K562 (cell line): ENCODE measurements at places on chromosomes 12 and 14.

- DNase-seq: no peak
Observed at GRCh38 chr12:116996093-116996492, 85.3 kb downstream of the FBXW8 start.

GRCh38 chr12:106774808-106775524 is 484 bp downstream of the RIC8B start:
- DNase-seq: no peak

GRCh38 chr12:64609536-64610078 is 688 bp upstream of the RASSF3 start:
- peak; percentile 41 for DNase-seq

DNA sequence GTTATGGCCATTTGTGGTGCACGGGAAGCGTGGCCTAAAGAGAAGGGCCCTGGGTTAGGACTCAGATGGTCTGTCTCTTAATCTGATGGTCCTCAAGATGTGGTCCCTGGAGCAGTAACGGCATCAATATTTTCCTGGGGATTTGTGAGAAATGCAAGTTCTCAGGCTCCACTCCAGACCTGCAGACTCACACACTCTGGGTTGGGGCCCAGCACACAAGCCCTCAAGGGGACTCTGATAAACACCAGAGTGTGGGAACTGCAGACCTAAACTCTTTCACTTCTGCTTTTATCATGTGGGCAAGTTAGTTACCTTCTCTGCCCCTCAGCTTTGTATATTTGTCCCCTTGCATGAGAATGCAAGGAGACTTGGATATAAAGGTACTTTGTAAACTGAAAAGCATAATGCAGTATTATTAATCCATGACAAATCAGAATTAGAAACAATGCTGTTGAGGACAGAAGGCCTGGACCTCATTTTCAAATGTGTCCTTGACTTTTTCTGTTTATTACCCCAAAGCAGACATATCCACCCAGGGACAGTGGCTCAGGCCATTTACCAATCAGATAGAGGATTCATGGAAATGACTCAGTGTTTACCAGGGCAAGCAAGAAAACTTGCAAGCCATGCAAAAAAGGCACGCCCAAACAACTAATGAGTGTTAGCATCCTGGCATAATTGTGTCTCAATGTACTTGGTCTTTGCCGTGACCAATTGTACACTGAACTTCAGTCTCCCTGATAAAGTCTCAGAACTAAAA is 157.0 kb downstream of the ASCL1 start:
- DNase-seq: no peak

- DNase-seq: no peak
Observed at GRCh38 chr12:120242971-120243699, 22.4 kb downstream of the PXN start.

GRCh38 chr14:72792051-72792788 is 101.7 kb downstream of the DPF3 start:
- no peak for DNase-seq

- DNase-seq: no peak
Observed at GRCh38 chr12:6478416-6478815, 7.9 kb upstream of the VAMP1 start.

DNA sequence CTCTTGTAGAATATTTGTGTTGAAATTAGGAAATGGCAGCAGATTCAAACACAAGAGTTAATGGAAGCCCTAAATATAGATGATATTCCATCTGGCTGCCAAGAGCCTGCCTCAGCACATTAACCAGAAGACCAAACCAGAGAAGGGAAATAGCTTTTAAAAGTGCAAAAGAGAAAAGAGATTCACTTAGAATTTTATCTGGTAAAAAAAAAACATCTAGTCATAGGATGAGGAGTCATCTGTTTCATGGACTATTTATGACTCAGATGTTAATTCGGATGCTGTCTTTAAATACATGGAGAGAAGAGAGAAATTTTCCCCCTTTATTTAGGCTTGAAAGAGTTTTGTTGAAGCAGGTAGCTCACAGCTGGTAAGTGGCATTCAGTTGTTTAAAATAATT is 201.6 kb upstream of the NUDT4 start:
- DNase-seq: no peak

GRCh38 chr14:91400696-91401095 is 16.9 kb downstream of the CCDC88C start:
- no peak for DNase-seq

- DNase-seq: no peak
Observed at GRCh38 chr14:58920230-58920629, 268.2 kb upstream of the DAAM1 start.

DNA sequence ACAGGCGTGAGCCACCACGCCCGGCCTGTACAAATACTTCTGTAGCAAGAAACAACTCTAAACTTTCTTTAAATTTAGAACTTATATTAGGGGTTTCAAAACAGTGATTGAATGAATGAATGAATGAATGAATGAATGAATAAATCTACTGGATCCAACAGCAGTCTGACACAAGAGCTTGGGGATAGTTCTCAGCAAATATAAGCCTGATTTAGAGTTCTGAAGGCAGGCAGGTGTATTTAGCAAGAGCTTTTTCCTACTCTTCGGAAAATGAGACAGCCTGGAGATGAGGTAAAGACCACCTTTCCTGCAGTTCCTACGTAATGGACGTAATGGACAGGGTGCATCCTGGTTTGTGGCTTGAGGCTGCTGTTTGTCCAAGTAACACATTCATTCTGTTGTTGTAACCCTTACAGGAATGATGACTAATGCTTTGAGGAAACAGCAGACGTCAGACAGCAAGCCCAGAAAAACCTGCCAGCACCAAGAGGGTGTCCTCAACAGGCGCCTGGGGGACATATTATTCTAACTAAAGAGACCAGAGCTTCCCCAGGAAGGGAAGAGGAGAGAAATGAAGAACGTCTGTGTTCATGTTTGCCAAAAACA is 277.4 kb upstream of the SOX5 start:
- DNase-seq: peak; percentile 2

GRCh38 chr12:130859161-130859560 is 12.7 kb upstream of the RAN start:
- DNase-seq: peak; percentile 34

- DNase-seq: no peak
Observed at GRCh38 chr12:11822081-11822834, 172.8 kb downstream of the ETV6 start.

- DNase-seq: no peak
Observed at GRCh38 chr12:94286583-94287244, 138.3 kb downstream of the PLXNC1 start.

DNA sequence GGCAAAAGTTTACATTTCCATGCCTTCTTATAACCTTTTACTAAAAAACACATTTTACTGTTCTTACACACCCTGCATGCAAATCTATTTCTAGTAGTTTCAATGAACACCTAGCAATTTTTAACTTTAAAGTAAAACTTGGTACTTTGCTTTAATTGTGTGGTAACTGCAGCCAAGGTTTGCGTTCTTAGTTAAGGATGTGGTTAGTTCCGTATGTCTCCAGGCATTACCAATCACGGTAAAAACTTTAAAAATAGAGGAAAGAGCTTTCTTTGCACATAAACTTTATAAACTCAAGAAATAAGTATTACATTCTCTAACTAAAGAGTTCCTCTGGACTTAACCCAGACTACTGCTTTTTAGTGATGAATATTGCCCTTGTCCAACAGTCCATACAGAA is 795.2 kb downstream of the SLC16A7 start:
- no peak for DNase-seq
